ENCODE measurements at places on chromosomes 2 and 18.

DNA sequence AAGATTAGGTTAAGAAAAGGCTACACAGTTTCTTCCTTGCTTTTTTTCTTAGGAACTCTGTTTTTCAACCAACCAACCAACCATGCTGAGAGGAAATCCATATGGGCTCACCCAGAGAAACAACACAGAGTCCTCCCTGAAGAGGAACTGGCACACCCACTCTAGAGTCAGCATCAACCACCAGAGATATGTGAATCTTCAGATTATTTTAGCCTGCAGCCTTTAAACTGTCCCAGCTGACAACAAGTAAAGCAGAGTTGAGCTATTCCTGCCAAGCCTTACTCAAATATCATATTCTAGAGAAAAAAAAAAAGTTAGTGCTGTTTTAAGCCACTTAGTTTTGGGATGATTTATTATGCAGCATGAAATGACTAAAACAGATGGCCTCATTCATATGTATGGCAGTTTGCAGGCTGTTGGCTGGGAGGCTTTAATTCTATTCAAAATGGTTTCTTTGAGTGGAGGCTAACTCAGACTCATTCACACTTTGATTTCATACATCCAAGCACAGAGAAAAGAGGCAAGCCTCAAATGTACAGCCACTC, 1637.7 kb upstream of the LRRTM1 start:
- no peak for DNase-seq

DNA sequence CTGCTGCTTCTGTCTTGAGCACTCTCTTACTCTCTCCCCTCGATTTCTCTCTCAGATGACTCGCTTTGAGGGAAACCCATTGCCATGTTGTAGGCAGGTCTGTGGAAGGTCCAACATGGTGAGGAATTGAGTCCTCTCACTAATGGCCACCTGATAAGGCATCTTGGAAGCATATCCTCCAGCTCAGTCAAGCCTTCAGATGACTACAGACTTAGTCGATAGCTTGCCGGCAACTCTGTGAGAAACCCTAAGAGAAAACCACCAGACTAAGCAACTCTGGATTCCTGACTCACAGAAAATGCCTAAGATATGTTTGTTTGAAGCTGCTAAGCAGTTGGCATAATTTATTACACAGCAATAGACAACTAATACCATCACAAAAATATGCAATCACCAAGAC, 51.2 kb downstream of the WDR75 start:
- DNase-seq, result peak; percentile 28

GRCh38 chr2:45763255-45763654, 111.8 kb downstream of the PRKCE start:
- peak; percentile 21 for DNase-seq

DNA sequence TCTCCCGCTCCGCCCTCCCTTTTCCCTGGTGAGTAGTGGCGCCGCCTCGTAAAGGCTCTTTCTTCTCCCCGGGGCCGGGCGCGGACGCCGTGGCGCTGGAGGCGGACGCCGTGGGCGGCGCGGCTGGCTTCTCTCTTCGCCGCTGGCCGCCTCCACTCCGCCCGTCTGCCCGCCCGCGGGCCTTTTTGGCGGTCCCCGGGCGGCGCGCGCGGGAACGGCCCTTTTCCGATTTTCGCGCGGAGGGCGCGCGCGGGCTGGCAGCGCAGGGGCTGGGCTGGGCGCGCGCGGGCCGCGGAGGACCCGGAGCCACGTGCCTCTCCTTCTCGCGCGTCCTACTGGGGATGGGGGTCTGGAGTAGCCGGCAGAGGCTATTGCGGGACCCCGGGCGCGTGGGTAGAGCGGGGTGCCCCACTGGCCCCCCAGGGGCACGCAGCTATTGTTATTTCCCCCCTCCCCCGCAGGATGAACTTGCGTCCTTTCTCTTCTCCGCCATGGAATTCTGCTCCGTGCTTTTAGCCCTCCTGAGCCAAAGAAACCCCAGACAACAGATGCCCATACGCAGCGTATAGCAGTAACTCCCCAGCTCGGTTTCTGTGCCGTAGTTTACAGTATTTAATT, 472 bp downstream of the SLC20A1 start:
- DNase-seq, result no peak

- no peak for DNase-seq
Observed at GRCh38 chr18:26483633-26484032, 64.7 kb downstream of the KCTD1 start.

- DNase-seq, result no peak
Observed at GRCh38 chr18:23498117-23498516, 5.2 kb upstream of the RMC1 start.

- no peak for DNase-seq
Observed at GRCh38 chr2:57937456-57937855, 109.2 kb upstream of the VRK2 start.

DNA sequence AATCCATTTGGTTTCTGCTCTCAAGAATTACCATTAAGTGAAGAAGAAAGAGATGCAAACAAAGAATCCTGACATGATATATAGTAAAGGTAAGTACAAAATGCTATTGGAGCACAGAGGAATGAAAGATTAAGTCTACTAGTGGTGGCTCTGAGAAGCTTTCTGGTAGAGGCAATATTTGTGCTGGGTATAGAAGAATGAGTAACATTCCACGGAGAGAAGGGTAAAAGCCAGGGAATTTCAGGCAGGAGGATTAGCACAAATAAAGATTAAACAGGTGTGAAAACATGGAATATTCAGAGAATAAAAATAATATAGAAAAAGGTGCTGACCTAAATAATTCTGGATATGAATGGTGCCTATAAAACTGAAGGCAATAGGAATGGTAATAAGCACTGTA, 31.8 kb downstream of the METTL8 start:
- no peak for DNase-seq

DNA sequence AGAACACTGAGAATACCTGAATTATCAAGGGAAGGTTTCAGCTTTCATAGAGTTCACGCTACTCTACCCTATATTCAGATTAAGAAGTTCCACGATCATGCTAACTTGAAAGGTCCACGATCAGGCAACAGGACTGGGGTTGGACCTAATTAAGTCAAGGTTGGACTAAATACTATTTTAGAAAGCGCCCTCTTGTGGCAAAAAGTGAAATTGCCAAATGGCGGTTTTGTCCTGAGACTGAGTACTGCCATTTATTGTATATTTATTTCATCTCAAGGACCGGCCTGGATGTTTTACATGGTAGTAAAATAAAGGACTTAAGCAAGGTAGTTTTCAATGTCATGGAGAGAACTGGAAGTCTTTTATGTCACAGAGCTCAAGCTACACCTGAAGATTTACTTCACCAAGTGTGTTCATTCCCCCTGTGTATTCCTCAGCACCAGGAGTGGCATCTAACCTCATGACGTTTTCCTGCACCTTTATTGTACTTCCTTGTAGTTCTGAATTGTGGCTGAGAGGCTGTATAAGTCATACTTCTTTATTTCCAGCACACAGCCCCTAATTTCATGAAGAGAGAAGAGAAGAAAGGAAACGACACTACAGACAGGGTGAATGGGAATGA, 56.8 kb downstream of the SRD5A2 start:
- peak; percentile 65 for DNase-seq

DNA sequence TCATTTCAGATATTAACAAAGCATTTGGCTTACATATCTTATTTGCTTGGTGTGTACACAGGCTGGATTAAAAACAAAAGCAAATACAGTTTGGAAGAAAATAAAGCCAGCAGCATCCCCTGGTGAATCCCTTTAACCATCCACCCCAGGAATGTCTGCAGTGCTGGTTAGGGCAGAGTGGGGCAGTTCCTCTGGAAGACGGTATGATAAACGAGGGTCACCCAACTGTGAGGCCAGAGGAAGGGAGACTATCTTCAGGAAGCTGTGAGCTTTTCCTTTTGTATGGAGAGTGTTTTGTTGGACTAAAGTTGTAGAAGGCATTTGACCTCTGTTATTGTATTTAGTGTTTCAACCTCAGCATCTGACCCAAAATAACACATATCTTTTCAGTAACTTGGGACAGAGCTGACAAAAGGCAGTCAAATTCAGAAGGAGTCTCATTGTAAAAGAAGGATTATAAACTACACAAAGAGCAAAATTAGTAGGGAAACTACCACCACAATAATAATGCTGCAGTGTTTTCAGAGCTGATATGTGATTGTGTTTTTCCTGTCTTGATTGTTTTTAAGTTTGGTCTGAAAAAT, 159.1 kb downstream of the FMNL2 start:
- no peak for DNase-seq

DNA sequence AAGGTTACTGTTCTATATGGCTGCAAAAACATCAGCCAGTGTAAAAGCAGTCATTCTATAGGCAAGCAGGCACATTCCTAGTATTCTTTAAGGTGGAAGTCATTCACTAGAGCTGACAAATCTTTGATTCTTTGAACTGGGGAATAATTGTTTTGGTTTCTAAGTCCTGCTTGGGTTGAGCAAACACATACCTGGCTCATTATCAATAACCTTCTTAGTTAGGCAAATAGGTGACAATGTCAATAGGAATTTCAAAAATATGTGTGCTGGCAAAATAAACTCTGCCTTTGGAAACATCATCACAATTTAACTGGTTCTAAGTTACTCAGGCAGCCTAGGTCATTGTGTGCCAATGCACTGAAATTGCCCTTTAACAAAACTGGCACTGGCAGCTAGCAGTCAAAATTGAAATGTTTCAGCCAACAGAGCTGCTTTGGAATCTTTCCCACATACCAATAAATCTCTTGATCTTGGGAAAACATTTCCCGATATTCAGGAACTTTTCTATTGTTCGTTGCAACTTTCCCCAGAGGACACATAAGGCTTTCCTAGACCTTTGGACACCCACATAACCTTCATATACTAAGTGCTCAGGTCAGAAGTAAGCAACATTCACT, 402.0 kb upstream of the MMADHC start:
- DNase-seq, result peak; percentile 66

DNA sequence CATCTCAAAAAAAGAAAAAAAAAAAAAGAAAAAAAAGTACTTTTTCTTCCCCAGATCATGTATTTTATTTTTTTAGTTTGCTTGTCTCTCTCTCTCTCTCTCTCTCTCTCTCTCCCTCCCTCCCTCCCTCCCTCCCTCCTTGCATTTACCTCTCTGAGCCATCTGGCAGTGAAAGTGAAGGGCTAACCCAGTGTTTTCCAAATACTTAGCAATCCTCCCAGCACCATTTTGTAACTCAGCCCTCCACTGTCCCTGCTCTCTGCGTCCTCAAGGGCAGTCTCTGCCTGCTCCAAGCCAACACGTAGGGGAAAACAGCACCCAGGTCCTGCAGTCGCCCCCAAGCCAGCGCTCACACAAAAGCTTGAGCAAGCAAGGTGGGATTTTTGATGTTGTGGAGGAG, 19.6 kb upstream of the TEX44 start:
- no peak for DNase-seq

DNA sequence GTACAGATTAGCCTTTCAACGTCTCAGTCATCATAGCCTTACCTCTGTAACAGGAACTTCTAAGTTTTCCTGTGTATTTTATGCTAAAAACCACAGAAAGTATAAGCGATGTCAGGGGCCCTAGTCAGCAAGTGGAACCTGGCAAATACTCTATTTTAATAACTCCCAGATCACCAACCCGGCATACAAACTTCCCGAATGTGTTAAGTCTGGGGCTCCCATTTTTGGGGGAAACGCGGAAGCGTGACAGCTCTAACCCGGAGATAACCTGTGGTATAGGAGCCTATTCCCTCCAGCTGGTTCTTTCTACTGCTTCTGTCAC, 574 bp downstream of the NIFK start:
- DNase-seq, result no peak

DNA sequence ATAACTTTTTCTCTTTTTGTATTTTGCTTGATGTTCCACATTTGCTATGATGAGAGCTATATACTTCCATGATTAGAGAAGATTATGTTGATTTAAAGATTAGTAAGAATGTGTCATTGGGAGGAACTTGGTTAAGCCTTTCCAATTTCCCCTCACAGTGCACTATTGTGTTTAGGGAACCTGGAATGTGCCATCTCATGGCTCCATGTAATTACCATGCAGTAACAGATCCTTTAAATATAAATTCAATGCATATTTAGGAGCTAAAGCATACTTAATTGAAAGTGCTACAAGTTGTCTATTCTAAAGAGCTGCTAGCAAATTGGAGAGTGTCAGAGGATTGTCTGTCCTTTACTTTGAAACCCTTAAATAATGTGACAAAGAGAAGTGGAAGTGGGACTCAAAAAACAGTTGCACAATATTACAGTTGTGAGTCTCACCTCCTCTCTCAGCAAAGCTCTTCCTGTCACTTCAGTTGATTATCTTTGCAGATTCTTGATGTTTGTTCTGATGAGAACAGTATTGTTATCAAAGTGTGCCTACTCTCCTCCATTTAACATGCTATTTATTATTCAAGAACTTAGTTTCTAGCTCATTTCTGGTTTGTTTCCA, 1162.7 kb upstream of the ZEB2 start:
- no peak for DNase-seq

GRCh38 chr18:12651651-12652050, 6.3 kb downstream of the SPIRE1 start:
- no peak for DNase-seq
